ENCODE measurements at places on chromosomes 7 and 10. TPM values are rescaled to one million over a fixed set of nuclear protein-coding genes. Genes with fewer than 3 reads are reported as not detected.

Gene BNIP3
- 66.8 TPM for total RNA-seq

Gene HOGA1
- total RNA-seq: 0.16 TPM

Gene MET
- 33.5 TPM for total RNA-seq

Gene HECW1
- not detected for total RNA-seq

Gene CTBP2
- 84.2 TPM for total RNA-seq

Gene C10orf90
- total RNA-seq: not detected

Gene CHST15
- total RNA-seq: 24.1 TPM

Gene GPR85
- total RNA-seq: 0.13 TPM

Gene MACROH2A2
- total RNA-seq: 0.16 TPM

Gene ECHS1
- total RNA-seq: 71.9 TPM

Gene FGFBP3
- total RNA-seq: 0.16 TPM

Gene TMEM229A
- total RNA-seq: not detected

Gene MRC1
- total RNA-seq: 2.1 TPM

Gene NODAL
- not detected for total RNA-seq

Gene SPDYE2B
- total RNA-seq: not detected

Gene PTEN
- total RNA-seq: 64.8 TPM

Gene TBXAS1
- 0.19 TPM for total RNA-seq

Gene PLXDC2
- 0.32 TPM for total RNA-seq

Gene NKX1-2
- not detected for total RNA-seq

Gene GPR26
- total RNA-seq: not detected

Gene DDX56
- total RNA-seq: 55.2 TPM

Gene ACBD5
- total RNA-seq: 27.9 TPM

Gene FAM25A
- total RNA-seq: not detected

Gene RADIL
- total RNA-seq: 1.3 TPM

Gene NT5C3A
- total RNA-seq: 16.2 TPM

Gene ATP5F1C
- 238 TPM for total RNA-seq

Gene HYAL4
- 1.2 TPM for total RNA-seq

Gene RNLS
- total RNA-seq: 0.65 TPM

Gene GAD2
- not detected for total RNA-seq

Gene CNNM1
- not detected for total RNA-seq

Gene MOGAT3
- total RNA-seq: not detected

Gene BEND7
- total RNA-seq: 10.0 TPM

Gene PTF1A
- total RNA-seq: not detected

Gene MSMB
- not detected for total RNA-seq

Gene LMOD2
- total RNA-seq: 0.16 TPM

Gene CPEB3
- 0.65 TPM for total RNA-seq

Gene ANKRD7
- 0.16 TPM for total RNA-seq

Gene HTRA1
- total RNA-seq: 137 TPM

Gene NKX2-3
- under 0.01 TPM for total RNA-seq

Gene TFEC
- total RNA-seq: 8.5 TPM

Gene TMEM139
- not detected for total RNA-seq

Gene TAS2R4
- 2.1 TPM for total RNA-seq

Gene CTAGE4
- total RNA-seq: not detected

Gene HELLS
- 51.0 TPM for total RNA-seq

Gene DNAJC12
- total RNA-seq: 3.9 TPM

Gene CALHM3
- total RNA-seq: not detected

Gene MYO1G
- total RNA-seq: 0.13 TPM

Gene ZNF479
- total RNA-seq: not detected

Gene PNLIPRP1
- total RNA-seq: not detected

Gene SFTPA1
- not detected for total RNA-seq

Gene CDNF
- total RNA-seq: not detected

Gene SYNPO2L
- not detected for total RNA-seq

Gene PRRT4
- not detected for total RNA-seq

Gene OPN4
- not detected for total RNA-seq

Gene CXCL12
- total RNA-seq: 17.4 TPM

Gene KIF11
- total RNA-seq: 14.5 TPM

Gene VSTM2A
- total RNA-seq: not detected

Gene HOXA1
- 0.49 TPM for total RNA-seq
